Stimulated activated CD4-positive, alpha-beta T cell treated with anti-CD3 and anti-CD28 coated beads, Interleukin-4, amount 100 ng/mL, for 1 hour (primary cell): ENCODE measurements at places on chromosomes 11 and 22.

DNA sequence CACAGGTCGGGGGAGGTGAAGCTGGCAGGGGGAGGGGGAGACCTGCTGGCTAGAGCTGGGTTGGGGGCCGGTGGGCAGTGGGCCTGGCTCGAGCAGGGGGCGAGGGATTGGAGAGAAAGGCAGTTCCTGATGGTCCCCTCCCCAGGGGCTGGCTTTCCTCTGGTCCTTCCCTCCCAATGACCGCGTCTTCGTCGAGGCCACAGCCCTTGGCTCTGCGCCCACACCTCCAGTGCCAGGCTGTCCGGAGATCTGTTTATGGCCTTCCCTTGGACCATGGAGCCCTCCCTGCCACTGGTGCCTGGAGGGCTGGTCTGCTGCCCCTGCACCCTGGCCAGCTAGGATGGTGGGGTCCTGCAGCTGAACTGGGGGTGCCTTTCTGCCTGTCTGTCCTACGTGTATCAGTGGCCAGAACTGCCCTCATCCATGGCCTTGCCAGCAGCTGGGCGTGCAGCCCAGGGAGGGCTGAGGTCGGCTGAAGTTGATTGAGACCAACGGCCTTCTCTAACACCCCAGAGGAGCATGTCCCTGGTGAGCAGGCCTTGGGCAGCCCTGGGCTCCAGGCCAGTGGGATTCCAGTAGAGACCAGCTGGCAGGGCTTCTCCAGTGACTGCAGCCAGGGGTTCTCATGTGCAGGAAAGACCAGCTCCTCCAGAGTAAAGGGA is 12.3 kb downstream of the TANGO2 start:
- DNase-seq: no peak

DNA sequence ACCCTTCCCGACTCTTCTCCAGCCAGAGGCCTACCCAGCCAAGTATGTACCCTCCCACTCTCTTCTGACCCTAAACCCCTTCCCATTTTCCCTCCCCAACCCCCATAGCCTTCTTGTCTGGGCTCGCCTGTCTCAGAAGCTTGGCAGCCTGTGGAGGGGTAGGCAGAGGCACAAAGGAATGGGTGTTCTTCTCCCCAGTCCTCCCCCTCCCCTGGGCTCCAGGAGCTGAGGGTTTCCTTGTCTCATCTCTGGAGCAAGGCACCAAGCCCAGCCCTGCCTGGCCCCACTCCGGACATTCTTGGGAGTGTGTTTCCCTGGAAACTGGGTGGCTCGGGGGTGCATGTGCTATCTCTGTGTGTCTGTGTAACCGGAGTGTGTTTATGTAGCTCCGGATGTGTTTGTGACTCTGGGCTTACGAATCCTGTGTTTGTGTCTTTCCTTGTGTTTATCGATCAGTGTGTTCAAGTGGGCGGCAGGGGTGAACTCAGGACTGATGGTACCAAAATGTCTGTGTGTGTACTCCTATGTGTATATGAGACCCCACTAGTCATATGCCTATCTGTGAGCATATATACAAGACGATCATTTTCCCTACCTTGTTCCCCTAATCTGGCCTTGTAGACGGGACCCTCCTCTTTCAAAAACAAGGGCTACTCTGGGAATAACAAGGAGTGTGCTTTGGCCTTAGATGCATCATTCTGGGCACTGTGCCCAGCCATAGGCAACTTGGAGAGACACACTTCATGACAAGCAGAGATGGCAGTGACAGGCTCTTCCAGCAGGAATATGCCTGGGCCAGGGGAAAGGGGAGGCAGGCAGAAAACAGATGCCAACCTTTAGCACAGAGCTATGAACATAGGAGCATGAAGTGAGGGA is 10.9 kb downstream of the PHLDB1 start:
- no peak for DNase-seq

GRCh38 chr11:116931206-116931953 is 94.0 kb upstream of the APOA1 start:
- no peak for DNase-seq

- DNase-seq: no peak
These were observed 57.5 kb upstream of the DDI1 start for GRCh38 chr11:103978616-103979595.

DNA sequence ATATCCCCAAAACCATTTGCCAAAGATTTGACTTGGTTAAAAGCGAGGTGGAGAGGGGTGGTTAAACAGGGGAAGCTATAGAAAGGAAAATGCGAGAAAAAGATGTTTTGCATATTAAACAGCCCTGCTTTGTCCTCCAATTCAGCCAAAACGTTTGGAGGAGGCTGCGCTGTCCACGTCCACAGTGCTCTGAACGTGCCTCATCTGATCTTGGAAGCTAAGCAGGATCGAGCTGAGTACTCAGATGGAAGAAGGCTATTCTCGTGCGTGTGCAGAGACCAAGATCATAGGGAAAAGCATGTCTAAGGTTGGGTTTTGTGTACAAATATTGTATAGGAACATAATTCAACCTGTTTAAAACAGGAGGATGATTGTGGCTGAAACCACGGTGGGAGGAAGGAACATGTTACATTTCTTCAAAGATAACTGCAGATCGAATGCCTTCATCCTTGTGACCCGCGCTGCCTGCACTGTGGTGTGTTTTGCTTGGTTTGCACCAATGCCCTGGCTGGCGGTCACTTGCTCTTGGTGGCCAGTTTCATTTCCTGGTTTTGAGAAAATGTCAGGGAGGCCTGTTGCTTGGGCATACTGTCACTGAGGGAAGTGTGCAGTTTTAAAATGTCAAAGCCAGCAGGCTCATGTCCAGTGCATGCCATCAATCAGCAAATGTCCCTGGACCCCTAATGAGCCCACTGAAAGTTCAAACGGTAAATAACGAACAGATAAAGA is 40.4 kb downstream of the FLI1 start:
- no peak for DNase-seq

- no peak for DNase-seq
These were observed 34.6 kb upstream of the SHANK2 start for GRCh38 chr11:71286701-71287643.

DNA sequence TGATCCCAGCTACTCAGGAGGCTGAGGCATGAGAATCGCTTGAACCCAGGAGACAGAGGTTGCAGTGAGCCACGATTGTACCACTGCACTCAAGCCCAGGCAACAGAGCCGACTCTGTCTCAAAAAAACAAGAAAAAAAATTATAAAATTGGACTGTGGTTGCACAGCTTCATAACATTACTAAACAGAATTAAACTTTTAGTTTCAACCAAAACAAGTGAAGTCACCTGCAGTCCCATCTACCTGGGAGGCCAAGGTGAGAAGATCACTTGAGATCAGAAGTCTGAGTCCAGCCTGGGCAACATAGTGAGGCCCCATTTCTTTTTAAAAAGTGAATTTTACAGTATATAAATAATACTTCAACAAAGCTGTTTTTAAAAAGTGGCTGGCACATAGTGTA is 47.8 kb upstream of the CD5 start:
- DNase-seq: no peak

DNA sequence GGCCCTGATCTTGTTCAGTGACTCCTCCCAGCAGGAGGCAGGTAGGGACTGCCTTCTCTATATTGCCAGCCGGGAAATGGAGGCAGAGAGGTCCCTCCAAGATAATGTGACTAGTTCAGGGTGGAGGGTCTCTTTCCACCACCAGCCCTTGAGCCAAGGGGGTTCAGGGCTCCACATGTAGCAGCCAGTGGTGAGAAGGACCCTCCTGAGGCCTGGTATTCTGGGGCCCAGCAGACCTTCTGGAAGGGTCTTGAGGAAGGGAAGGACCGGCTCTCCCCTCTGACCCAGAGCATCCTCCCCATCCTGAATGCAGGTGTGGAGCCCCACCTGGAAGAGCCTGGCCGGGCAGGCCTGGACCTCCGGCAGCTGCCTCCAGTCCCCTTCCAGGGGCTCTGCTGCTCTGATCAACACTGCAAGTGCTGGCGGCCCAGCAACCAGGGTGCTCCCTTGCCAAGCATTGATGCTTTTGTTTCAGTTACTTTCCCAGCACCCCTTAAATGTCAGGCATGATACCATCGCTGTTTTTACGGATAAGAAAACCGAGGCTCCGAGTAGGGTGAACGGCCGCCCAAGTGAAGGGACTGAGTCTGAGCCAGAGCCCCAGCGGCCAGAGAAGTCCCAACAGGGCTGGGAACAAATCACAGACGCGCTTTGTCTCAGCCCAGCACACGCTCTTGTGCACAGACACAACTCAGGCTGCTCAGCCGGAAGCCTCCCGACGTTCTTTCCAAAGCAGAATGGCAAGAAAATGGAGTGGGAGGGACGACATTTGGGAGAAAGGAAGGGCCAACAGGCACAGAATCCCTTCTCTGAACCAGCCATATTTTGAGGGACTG is 38.8 kb downstream of the DKK3 start:
- no peak for DNase-seq

- DNase-seq: no peak
These were observed 18.1 kb downstream of the MAML2 start for GRCh38 chr11:96324912-96325311.

DNA sequence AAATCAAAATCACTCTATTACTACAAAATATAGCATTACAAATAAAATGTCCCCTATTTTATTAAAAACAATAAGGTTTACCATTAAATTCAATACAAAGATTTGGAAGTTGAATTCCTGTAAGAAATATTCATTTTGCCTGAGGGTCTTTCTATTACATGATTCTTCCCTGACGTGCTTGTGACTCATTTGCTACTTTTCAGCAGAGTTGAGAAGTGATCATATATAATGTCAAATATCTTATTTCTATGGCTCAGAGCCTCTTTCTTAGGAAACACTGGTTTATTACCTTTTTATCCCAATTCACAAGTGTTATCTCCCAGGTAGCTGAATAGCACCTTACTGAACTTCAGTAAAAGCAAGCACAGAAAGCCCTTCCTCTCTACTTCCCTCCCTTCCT is 65.2 kb upstream of the CNTN5 start:
- no peak for DNase-seq

- no peak for DNase-seq
These were observed 63.4 kb downstream of the MCM5 start for GRCh38 chr22:35463231-35463933.

- DNase-seq: no peak
These were observed 19.1 kb downstream of the CLDN5 start for GRCh38 chr22:19504900-19505734.

- no peak for DNase-seq
These were observed 27.6 kb upstream of the TTC12 start for GRCh38 chr11:113286509-113287497.

GRCh38 chr11:33735271-33736147 is 714 bp downstream of the CD59 start:
- DNase-seq: peak; percentile 36

- DNase-seq: no peak
These were observed 89.5 kb upstream of the DBX1 start for GRCh38 chr11:20249796-20250195.

DNA sequence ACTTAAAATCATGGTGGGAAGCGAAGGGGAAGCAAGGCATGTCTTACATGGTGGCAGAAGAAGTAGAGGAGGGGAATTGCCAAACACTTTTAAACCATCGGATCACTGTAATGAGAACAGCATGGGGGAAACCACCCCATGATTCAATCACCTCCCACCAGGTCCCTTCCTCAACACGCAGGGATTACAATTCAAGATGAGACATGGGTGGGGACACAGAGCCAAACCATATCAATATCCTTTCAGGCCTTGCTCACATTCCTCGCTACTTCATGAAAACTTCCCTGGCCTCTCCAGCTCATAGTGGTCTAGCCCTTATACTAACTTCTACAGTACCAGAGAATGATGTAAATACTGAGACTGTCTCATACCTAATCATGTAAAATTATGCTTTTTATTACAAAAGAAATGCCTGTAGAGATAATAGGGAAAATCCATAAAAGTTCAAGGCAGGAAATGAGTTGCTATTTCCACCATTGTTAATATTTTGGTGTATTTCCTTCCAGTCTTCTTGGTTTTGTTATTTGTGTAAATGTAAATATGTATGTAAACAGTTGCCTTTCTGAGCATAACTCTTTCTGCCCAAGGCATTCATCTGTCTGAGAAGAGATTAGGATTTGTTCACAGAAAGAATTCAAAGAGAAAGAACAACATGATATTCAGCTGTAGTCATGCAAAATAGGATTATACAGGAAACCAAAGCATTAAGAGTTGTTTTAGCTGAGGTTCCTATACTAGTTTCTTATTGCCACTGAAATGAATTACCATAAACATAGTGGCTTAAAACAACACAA is 104.3 kb upstream of the LDLRAD3 start:
- no peak for DNase-seq

GRCh38 chr11:6357222-6357621 is 33.1 kb upstream of the SMPD1 start:
- DNase-seq: peak; percentile 21

DNA sequence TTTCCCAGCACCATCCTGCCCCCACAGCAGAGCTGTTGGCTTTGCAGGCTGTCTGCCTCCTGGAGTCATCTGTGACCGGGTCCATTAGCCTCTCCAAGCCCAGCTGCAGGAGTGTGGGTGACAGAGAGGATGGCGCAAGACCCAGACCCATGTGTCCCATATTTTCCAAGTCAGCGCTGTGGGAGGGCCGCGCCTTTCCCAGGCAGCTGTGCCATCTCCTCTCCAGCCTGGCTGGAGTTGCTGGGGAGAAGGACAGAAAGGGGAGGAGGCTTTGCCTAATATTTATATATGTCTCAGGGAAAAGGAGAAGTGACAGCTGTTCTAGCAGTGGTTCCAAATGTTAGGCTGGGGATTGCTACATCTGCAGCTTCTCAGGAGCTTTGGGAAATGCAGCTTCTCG is 15.7 kb downstream of the DTX4 start:
- no peak for DNase-seq

DNA sequence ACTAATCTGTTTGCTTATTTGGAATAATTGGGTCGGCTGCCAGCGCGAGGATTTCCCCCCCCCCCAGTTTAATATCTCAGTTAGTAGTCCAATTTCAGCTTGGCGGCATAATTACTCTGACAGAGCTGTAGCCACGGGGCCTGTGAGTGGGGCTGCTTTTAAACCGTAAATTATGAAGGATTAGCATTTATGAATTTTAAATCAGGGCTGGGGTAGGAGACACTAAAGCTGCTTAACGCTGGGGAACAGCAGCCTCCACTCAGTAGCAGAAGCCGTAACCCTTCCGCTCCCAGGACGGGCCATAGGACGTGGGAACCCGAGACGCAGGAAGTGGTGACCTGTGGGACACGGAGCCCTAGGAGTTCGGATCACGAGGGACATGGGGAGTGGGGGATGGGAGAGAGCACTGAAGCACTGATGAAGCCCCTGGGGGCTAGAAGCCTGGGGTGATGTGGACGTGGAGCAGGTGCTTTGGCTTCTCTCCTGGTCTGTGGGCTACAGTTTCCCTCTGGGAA is 66.2 kb upstream of the LMO1 start:
- no peak for DNase-seq

- DNase-seq: no peak
These were observed 6.7 kb upstream of the LRFN4 start for GRCh38 chr11:66850235-66850587.
